ENCODE measurements at places on chromosomes 4 and X. TPM values are rescaled to one million over a fixed set of nuclear protein-coding genes. Genes with fewer than 3 reads are reported as not detected.

Gene CNGA1
- total RNA-seq: not detected

Gene PITX2
- not detected for total RNA-seq

Gene TBX22
- total RNA-seq: not detected

Gene TLR10
- total RNA-seq: 0.19 TPM

Gene LNX1
- not detected for total RNA-seq

Gene TACR3
- total RNA-seq: not detected

Gene HDAC8
- total RNA-seq: 23.4 TPM

Gene ENPP6
- total RNA-seq: 4.1 TPM

Gene UGT2B17
- not detected for total RNA-seq

Gene TMEM150C
- total RNA-seq: not detected

Gene SMIM31
- not detected for total RNA-seq

Gene ZNF630
- 1.2 TPM for total RNA-seq

Gene CORIN
- 0.28 TPM for total RNA-seq

Gene GAK
- total RNA-seq: 141 TPM

Gene UVSSA
- 23.8 TPM for total RNA-seq

Gene PAGE2
- not detected for total RNA-seq

Gene GPR78
- total RNA-seq: not detected

Gene MAP7D2
- 0.17 TPM for total RNA-seq

Gene CT47B1
- not detected for total RNA-seq
